ENCODE measurements at places on chromosomes 4 and X. TPM values are rescaled to one million over a fixed set of nuclear protein-coding genes. Genes with fewer than 3 reads are reported as not detected.

GRCh38 chr4:181261279-181261678, 981.9 kb upstream of the TENM3 start:
- DNase-seq = no peak

DNA sequence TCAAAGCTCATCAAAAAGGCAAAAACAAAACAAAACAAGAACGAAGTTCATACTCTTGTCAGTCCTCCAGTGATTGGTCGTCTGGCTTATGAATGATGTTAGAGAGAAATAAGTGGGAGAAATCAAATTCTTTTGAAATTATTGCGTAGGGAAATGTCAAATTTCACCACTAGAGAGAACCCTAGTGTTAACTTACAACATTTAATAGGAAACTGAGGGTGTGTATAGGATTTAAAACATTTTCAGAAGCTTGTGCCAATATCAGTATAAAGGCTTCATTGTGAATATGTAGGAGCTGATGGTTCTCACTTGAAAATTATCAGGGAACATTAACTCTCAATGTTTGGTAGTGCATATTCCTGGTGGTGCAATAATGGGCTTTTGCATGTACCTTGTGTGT, 17.4 kb downstream of the ADH6 start:
- no peak for DNase-seq

DNA sequence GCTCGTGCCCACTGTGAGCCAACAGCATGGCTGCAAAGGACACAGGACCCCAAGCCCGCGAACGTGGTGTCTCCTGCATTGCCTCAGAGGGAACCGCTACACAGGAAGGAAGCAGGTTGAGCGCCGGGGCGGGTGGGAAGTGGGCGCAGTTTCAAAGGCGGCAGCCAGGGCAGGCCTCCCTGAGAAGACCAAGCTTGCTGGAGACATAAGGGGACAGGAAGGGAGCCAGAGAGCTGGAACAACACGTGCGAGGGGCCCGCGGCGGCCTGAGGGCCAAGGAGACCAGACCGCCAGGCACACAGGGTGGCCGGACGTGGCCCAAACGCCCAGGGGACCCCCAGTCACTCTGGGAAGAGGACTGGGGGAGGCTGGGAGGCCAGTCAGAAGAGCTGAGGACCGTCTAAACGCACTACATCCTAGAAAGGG, 32.0 kb downstream of the CTBP1 start:
- no peak for DNase-seq

- no peak for DNase-seq
Measured at GRCh38 chr4:87058356-87059073, 123.7 kb downstream of the AFF1 start.

DNA sequence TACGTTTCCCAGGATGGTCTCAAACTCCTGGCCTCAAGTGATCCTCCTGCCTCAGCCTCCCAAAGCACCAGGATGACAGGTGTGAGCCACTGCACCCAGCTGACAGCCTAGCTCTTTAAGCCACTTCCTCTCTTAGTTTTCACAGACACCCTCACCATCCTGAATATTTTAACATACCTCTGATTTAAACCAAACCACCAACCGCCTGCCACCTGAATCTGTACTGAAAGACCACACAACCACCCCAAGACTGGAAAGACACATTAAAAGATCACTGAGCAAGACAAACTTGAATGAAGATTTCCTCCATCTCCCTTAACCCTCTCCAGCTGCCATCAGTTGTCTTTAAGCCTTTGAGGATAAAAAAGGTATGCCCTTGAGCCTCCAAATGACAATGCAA, 110.6 kb downstream of the SH3KBP1 start:
- DNase-seq = no peak

- no peak for DNase-seq
Measured at GRCh38 chrX:36199928-36200327, 280.4 kb downstream of the CFAP47 start.

DNA sequence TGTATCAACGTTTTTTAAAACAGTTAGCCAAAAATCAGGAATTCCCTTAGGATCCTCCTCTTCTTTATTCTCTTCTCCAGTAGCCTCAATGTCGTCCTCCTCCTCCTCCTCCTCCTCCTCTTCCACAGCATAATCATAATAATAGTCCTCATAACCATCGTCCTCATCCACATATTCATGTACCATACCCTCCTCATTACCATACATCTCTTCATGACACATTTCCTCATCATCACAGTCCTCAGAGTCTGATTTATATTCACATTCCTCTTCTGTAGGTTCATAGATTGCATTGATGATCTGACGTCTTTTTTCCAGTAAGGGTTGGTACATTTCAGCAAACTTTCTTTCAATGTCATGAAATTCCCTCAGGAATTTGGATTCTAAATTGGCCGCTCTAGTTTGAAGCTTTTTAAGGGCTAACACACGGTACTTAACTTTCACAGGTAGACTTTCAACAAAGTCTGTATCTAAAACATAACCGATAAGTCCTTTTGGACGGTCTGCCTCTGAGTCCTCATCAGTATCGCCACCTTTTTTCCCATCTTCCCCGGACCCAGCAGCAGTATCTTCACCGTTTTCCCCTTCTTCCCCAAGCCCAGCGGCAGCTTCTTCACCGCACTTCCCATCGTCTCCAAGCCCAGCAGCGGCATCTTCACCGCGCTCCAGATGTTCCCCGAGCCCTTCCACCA, 771 bp downstream of the NAP1L2 start:
- no peak for DNase-seq

DNA sequence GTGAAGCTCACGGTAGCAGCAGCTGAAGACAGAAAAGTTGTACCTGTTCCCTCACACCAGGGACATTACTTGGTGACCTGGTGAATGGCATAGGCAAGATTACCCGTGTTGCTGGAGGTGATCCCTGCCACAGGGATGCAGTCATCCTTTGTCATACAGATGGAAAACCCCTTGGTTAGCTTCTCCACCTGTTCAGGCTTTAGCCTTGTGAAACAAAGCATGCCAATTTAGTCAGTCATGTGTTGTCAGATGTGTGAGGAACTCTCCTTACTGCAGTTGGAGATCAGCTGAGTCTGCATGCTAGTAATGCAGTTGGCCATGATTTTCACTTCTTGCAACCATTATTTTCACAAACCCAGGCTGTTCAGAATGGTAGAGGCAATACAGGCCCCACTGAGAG, 41.0 kb downstream of the AMELX start:
- no peak for DNase-seq

- no peak for DNase-seq
Measured at GRCh38 chr4:37549041-37549440, 137.1 kb downstream of the RELL1 start.

GRCh38 chr4:93414041-93414550, 414.5 kb upstream of the ATOH1 start:
- no peak for DNase-seq

GRCh38 chr4:135244056-135244455, 1042.5 kb upstream of the PABPC4L start:
- no peak for DNase-seq

GRCh38 chr4:113574636-113575103, 186.9 kb downstream of the CAMK2D start:
- DNase-seq = no peak

GRCh38 chr4:54085284-54085683, 14.7 kb upstream of the GSX2 start:
- no peak for DNase-seq

- DNase-seq = no peak
Measured at GRCh38 chrX:112668476-112669409, 11.0 kb downstream of the LHFPL1 start.

- no peak for DNase-seq
Measured at GRCh38 chrX:41931591-41931990, 8.2 kb upstream of the CASK start.

DNA sequence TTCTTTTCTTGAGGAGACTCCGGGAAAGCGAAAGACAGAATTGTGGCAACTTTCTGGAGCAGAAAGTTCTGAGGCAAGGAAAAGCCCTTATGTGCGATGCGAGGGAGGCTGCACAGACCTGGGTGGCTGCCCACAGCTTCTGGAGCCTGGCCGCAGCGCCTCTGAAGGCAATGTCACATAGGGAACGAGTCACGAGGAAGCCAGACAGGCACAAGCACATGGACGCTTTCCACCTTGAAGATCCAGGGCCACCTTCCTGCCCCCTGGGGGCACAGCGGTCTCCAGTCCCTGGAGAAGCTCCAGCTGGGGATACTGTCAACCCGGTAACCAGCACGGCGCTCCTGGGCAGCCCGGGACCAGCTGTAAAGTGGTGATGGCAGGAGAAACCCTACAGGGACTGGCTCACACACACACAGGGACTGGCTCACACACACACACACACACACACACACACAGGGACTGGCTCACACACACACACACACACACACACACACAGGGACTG, 69.8 kb downstream of the MTNR1A start:
- DNase-seq = no peak

DNA sequence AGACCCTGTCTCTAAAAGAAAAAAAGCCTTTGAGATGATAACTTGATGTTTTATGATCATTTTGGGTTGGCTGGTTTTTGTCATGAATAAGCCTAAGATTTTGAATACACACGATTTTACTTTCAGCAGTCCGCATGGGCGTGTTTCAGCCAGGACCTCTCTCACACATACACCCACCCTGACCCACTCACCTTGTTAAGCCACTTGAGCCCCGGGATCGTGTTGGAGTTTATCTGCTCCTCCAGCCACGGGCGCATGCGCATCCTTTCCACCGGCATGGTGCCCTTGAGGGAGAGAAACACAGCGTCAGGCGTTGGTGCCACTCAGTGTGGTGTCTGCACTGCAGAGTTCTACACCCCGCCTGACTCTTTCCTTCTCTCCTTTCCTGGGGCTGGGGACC, 45.6 kb downstream of the IRF2 start:
- DNase-seq = no peak

DNA sequence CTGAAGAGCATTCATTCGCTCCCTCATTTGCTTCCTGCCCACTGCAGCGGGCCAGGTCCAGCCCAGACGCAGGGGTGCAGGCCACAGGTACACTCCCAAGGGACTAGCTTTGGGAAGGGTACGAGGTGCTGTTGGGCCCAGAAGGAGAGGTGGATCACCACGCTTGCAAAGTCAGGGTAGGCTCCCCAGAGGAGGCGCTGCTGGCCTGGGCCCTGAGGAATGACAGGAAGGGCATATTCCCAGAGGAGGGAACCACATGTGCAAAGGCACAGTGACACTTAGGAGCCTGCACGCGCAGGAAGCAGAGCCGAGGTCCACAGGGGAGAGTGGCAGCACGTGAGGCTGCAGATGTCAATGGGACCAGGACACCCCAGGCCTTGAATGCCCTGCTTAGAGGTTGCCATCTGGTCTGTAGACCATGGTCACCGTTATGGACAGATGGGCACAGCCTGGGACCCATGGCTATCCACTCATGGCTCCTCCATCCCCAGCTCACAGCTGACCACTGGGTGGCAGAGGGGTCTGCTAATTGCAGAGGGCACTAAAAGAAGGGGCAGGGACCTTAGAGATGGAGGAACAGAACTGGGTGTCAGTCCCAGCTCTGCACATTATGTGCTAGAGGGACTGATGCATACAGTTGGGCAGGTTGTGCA, 7.9 kb downstream of the HTRA3 start:
- no peak for DNase-seq

DNA sequence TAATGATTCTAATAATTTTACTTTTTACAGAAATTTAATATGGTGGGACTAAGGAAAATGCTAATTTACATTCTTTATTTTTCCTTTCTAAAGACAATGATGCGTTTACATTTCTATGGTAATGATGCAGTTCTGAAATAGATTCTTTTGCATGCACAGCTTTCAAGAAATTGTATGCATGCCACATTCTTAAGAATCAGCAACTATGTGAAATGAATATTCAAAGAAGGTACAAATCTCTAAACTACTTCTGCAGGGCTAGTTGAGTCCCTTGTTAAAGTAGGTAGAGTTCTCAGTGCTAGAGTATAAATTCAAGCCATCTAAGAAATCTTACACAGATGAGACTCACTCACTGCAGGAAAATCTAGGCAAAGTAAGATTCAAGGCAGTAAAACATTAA, 24.5 kb upstream of the GRID2 start:
- DNase-seq = no peak

DNA sequence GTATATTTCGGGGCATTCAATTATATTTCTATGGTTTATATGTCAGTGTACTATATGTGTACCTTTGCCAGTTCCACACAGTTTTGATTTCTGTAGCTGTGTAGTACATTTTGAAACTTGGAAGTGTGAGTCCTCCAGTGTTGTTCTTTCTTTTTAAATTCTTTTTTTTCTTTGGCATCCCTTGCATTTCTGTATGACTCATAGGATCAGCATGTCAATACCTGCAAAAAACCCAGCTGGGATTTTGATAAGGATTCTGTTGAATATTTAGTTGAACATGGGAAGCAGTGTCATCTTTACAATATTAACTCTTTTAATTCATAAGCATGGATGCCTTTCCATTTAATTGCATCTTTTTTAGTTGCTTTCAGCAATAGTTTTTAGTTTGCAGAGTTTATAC, 100.0 kb downstream of the SH3BGRL start:
- no peak for DNase-seq

GRCh38 chrX:102339312-102340298, 92.6 kb downstream of the NXF2 start:
- no peak for DNase-seq

GRCh38 chr4:8073206-8073863, 85.3 kb downstream of the ABLIM2 start:
- no peak for DNase-seq

- DNase-seq = no peak
Measured at GRCh38 chr4:153159728-153160221, 44.5 kb upstream of the TRIM2 start.

SSX7 gene
- not detected for total RNA-seq

MAOB gene
- total RNA-seq = 15.8 TPM

CRLF2 gene
- total RNA-seq = 0.47 TPM

TAB3 gene
- 28.5 TPM for total RNA-seq

SPACA5 gene
- total RNA-seq = not detected

INTS6L gene
- 9.6 TPM for total RNA-seq

MTNR1A gene
- not detected for total RNA-seq

FAM114A1 gene
- 82.1 TPM for total RNA-seq

IL13RA2 gene
- total RNA-seq = not detected

NDST3 gene
- total RNA-seq = not detected

CXorf65 gene
- total RNA-seq = not detected

XAGE5 gene
- total RNA-seq = not detected

MAGED2 gene
- 123 TPM for total RNA-seq

SMAD1 gene
- total RNA-seq = 17.8 TPM

ADAD1 gene
- total RNA-seq = not detected

TNIP3 gene
- total RNA-seq = 1.7 TPM

BMP15 gene
- not detected for total RNA-seq

RGN gene
- 2.7 TPM for total RNA-seq

ATP2B3 gene
- total RNA-seq = not detected

All from omental fat pad (tissue), 4 donors.